ENCODE measurements at places on chromosomes 3 and 15.

GRCh38 chr3:22895671-22896070 lies 307.5 kb upstream of the UBE2E2 start:
- DNase-seq: no peak

- DNase-seq: no peak
Observed at GRCh38 chr15:64640146-64640871, 135.1 kb downstream of the RBPMS2 start.

GRCh38 chr3:195385526-195385925 lies 57.3 kb downstream of the ACAP2 start:
- DNase-seq: no peak

GRCh38 chr3:170910542-170910941 lies 2.1 kb upstream of the EIF5A2 start:
- no peak for DNase-seq

DNA sequence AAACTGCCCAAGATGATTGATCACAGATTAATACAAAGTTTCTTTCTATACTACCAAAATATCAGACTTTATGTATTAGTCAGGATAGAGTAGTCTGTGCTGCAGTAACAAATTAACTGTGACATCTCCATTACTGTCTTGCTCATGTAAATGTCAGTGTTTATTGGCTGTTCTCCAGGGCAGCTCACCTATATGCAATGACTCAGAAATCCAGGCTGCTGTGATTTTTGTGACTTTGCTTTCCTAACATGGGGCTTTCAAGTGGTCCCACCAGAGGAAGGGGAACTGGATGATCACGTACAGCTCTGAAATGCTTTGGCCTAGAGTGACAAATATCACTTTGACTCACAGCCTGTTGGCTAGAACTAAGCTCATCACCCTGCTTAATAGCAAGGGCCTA lies 12.9 kb downstream of the PLS1 start:
- no peak for DNase-seq

DNA sequence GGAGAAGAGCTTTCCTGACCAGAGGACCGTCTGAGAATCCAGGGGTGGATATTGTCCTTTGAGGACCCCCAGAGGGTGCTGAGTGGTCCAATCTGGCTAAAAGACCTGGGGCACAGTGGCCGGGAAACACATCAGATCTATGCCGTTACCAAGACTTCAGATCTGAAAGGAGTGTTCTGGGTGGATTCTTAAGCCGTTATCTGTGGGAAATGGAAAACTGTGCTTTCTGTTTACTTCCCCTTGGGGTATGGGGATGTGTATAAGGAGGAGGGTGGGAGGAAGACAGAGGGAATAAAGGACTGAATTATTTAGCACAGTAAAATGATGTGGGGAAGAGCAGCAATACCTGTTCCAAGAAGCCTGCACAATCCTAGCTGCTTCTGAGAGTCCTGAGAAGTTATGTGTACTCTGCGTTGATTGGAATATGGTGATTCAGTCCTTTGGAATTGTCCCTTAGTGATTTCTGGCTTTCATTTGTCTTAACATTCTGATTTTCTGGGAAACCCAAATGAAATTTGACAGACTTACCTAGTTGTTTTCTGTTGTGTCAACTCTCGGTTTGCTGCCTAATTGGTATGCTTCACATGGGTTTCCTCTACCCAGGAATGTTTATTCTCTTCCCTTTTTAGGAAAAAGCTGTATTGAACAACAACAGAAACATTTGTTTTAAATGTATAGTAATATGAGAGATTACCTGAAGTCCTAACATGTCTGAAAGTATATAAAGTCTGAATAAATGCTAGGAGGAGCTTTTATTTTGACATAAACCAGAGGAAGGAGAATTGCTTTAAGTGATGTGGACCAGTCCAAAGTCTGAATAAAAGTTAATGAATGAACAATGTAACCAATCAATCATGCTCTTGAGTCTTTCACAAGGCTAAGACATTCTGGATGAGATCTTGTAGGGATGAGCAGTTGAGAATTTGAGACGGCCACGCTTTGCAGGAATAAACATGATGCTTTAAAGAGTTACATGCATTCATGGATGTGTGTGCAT lies 427.1 kb upstream of the C2CD4B start:
- DNase-seq: no peak

DNA sequence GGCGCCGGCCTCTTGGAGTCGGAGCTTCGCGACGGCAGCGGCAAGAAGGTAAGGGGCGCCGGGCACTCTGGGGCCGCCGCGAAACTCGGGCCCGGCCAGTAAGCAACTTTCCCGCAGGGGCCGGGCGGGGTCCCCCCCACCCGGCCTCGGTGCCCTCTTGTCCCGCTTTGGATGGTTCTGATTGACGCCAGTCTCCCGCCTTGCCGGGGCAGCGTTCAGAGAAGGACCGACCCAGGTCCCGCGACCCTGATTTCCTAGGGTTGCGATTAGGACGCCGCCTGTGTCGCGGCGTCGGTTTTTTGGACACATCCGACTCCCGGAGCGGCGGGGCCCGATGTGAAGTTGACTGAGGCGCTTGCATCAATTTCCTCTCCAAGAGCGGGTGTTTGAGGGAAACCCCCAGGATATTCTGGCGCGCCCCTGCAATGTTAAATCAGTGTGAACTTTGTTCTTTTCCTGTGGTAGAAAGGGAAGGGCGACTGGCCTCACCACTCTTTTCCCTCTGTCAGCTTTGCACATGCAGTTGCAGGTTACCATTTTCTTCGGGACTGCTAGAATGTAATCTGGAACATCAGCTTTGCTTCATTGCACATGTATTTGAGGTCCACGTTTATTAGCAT lies 755 bp downstream of the PDE8A start:
- no peak for DNase-seq

GRCh38 chr3:66267031-66267430 lies 46.2 kb downstream of the SLC25A26 start:
- DNase-seq: no peak

GRCh38 chr3:125103406-125103805 lies 47.6 kb upstream of the HEG1 start:
- no peak for DNase-seq

GRCh38 chr3:143016321-143016972 lies 15.1 kb downstream of the U2SURP start:
- DNase-seq: no peak

GRCh38 chr3:136949708-136950107 lies 8.1 kb upstream of the IL20RB start:
- no peak for DNase-seq

GRCh38 chr15:100890850-100891249 lies 11.2 kb downstream of the ALDH1A3 start:
- DNase-seq: no peak

GRCh38 chr3:108124337-108125152 lies 33.7 kb upstream of the CD47 start:
- DNase-seq: peak; percentile 38

DNA sequence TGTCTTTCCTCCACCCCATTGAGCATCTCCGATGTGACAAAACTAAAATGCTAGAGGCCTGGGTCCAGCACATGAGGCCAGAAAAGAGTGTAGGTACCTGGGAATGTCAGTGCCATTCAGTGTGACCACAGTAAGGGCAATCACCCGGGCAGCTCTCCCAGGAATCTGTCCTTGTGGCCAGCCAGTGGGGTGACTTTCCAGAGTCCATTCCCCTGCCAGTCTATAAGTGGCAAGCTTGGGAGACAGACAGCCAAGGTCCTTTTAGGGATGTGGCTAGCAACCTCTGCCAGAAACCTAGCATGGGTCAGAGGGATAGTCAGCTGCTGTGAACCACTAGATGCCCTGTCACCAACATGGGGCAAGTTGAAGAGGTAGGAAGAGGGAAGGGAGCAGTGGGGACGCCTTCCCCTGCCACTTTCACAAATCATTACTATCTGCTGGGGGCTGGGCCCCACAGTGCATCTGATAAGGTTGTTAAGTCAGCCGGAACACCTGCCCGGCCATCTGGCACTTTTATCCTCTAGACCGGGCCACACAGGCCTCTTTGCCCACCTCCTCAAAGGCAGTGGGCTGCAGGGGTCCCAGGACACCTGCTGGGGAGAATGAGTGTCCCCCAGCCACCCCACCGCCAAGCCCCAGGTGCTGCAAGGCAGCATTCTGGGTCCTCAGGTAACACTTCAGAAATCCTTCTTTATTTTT lies 24.8 kb upstream of the DET1 start:
- DNase-seq: no peak

GRCh38 chr3:12327021-12327420 lies 38.2 kb downstream of the PPARG start:
- no peak for DNase-seq

GRCh38 chr3:181458857-181459256 lies 252.9 kb upstream of the SOX2 start:
- no peak for DNase-seq

DNA sequence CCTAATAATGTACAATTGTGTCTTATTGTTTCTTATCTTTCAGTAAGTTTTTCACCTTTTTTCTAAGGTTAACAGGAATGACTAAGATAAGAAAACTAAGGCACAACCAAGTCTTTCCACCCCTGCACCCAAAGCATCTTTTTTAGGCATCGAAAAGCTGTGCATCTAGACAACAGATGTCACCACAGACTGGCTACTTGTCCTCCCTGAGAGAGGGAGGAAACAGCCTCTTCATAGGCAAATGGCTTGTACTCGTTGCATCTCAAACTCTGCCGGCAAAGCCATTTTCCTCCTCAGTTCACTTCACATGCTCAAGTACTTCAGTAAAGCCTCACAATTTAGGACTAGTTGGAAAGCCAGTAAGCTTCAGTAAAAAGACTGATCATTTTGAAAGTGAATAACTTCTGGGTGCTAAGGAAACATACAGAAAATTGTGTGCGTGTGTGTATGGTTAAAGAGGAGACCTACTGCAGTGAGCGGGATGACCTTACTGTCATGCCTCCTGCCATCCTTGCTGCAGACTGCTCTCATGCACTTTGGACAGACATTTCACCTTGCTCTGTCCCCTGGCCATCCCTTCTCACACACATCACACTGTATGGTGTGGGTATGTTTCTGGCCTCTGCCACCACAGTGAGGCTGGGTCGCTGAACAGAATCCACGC lies 36.5 kb upstream of the HACD2 start:
- DNase-seq: no peak

DNA sequence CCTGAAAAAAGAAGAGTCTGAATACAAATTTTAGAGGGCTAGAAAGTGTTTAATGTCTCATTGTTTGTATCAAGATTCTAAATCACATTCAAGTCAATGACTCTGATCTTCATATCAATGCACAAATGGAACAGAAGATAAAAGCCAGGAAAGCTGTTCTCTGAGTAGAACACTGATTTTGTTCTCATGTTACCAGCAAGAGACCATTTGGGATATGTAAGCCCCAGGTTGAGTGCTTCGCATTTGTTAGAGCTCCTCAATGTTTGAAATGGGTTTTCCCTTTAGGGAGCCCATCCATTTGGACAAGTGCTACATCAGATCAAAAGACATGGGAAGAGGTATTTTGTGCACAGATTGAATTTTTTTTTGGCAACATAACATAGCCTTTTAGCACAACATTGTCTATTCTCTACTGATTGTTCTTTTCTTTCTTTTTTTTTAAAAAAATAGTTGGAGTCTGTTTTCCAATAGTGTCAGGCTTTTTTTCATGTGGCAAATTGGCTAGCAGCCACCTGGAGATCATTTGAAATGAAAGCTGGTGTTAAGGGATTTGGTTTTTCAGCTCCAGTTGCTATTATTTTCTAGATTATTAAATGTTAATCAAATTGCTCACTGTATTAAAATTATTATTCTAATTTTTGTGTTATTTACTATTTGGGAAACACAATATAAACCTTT lies 74.5 kb upstream of the ZPLD1 start:
- DNase-seq: no peak

DNA sequence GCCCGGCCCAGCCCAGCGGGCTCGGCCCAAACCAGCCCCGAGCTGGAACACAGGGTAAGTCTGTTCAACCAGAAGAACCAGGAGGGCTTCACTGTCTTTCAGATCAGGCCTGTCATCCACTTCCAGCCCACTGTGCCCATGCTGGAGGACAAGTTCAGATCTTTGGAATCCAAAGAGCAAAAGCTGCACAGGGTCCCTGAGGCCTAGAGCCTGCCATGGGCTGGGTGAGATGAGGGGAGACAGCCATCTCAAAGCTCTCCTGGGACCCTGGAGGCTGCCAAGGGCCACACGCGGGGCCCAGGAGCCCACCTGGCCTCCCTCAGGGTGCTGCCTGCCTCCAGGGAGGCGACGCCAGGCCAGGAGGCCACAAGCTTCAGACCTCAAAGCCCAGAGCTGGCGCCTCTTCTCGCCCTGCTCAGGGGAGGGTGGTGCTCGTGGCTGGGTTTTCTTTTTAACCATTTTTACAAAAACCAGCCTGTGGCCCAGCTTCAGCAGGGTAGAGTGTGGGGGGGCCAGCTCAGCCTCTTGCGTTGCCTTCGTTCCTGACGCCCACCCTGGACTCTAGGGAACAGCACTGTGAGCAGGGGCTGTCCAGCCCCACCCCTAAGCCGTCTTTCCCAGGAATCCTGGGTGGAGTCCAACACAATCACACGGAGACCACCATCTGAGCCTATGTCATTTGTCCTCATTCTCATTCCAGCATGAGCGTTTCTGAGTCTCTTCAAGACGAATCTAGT lies 107.0 kb downstream of the ETFA start:
- no peak for DNase-seq

DNA sequence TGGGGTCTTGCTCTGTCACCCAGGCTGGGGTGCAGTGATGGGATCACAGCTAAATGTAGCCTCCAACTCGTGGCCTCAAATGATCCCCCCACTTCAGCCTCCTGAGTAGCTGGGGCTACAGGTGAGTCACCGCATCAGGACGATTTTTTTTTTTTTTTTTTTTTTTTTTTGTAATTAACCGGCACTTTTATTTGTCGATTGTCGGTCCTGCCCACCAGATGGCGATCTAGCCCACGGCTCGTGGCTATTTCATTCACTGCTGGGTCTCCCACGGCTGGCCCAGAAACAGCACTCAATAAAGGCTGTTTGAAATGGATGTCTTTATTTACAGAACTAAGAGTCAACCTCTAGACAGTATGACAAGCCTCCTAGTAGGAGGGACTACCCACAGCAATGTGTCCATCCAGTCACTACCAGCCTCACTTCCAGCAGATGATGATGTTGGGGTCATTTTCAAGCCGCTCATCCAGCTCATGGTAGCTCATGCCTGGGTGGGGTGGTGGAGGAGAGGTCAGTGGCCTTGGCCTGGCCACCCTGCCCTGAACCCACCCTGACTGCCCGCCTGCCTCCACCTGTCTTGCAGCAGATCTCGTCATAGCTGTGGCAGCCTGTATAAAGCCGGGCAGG lies 1.8 kb upstream of the ZMYND10 start:
- DNase-seq: peak; percentile 49

GRCh38 chr3:120763601-120764000 lies 21.1 kb downstream of the GTF2E1 start:
- no peak for DNase-seq

- no peak for DNase-seq
Observed at GRCh38 chr3:49966233-49966942, 26.4 kb downstream of the RBM6 start.

GRCh38 chr3:61741551-61741950 lies 180.2 kb downstream of the PTPRG start:
- no peak for DNase-seq

- no peak for DNase-seq
Observed at GRCh38 chr3:196706731-196707130, 5.3 kb downstream of the CEP19 start.

- peak; percentile 83 for DNase-seq
Observed at GRCh38 chr3:29335438-29335837, 54.6 kb downstream of the RBMS3 start.
